A549 treated with CORT108297 at 1 μM for 4 hours (cell line): ENCODE measurements at places on chromosomes 3 and 15. TPM values are rescaled to one million over a fixed set of nuclear protein-coding genes. Genes with fewer than 3 reads are reported as not detected.

Gene CTXN2
- total RNA-seq = 0.02 to 0.05 TPM (median 0.03 TPM) in 4 of 5 replicates, not detected in the other

Gene OSTN
- not detected in 5 replicates for total RNA-seq

Gene TMEM207
- not detected in 5 replicates for total RNA-seq

Gene DGKG
- total RNA-seq = 7.7 to 12.5 TPM (median 8.6 TPM) in 5 replicates

Gene WDR72
- 5.5 to 7.6 TPM (median 7.1 TPM) in 5 replicates for total RNA-seq

Gene HRG
- not detected in 5 replicates for total RNA-seq

Gene FAM81A
- 12.1 to 14.6 TPM (median 12.8 TPM) in 5 replicates for total RNA-seq

Gene MFGE8
- 291 to 376 TPM (median 344 TPM) in 5 replicates for total RNA-seq

Gene ZSCAN29
- total RNA-seq = 8.5 to 11.0 TPM (median 9.8 TPM) in 5 replicates

Gene OSBPL10
- total RNA-seq = 13.0 to 21.0 TPM (median 17.5 TPM) in 5 replicates

Gene CCDC191
- 1.7 to 2.5 TPM (median 2.0 TPM) in 5 replicates for total RNA-seq

Gene MRPS11
- total RNA-seq = 105 to 130 TPM (median 121 TPM) in 5 replicates

Gene OR5K2
- not detected in 5 replicates for total RNA-seq

Gene TMC3
- not detected in 5 replicates for total RNA-seq

Gene GXYLT2
- 0.95 to 2.2 TPM (median 1.6 TPM) in 5 replicates for total RNA-seq

Gene SLC24A5
- total RNA-seq = not detected in 5 replicates

Gene CTXND1
- total RNA-seq = 0.01 to 0.02 TPM (median 0.01 TPM) in 3 of 5 replicates, not detected in the others

Gene ARPIN
- total RNA-seq = 10.3 to 13.7 TPM (median 12.1 TPM) in 5 replicates

Gene CCDC54
- total RNA-seq = not detected in 5 replicates

Gene SLC2A2
- total RNA-seq = not detected in 5 replicates

Gene RBMS3
- total RNA-seq = 0.43 to 0.86 TPM (median 0.60 TPM) in 5 replicates

Gene DLL4
- 0.57 to 0.75 TPM (median 0.65 TPM) in 5 replicates for total RNA-seq

Gene SCAANT1
- total RNA-seq = not detected in 5 replicates

Gene CFAP100
- total RNA-seq = not detected in 5 replicates

Gene NCKIPSD
- total RNA-seq = 6.9 to 11.7 TPM (median 9.9 TPM) in 5 replicates

Gene FAIM
- total RNA-seq = 18.2 to 28.8 TPM (median 19.1 TPM) in 5 replicates

Gene SLCO2A1
- total RNA-seq = 0.01 to 0.09 TPM (median 0.02 TPM) in 5 replicates

Gene CDHR4
- total RNA-seq = 0.12 to 0.65 TPM (median 0.43 TPM) in 5 replicates

Gene BFSP2
- not detected in 5 replicates for total RNA-seq

Gene SPESP1
- total RNA-seq = not detected in 5 replicates

Gene RPP25
- total RNA-seq = 18.6 to 29.7 TPM (median 27.3 TPM) in 5 replicates

Gene SRGAP3
- total RNA-seq = 0.47 to 1.2 TPM (median 0.61 TPM) in 5 replicates

Gene FEZF2
- total RNA-seq = not detected in 5 replicates

Gene PLCD1
- 2.3 to 4.5 TPM (median 3.9 TPM) in 5 replicates for total RNA-seq

Gene GOLGA6L7
- total RNA-seq = not detected in 5 replicates

Gene EPHB1
- 0.02 to 0.09 TPM (median 0.06 TPM) in 4 of 5 replicates, not detected in the other for total RNA-seq

Gene COLQ
- 0.13 to 0.68 TPM (median 0.44 TPM) in 5 replicates for total RNA-seq

Gene MYL3
- total RNA-seq = 0.12 to 0.25 TPM in 2 of 5 replicates, not detected in the others

Gene GRK7
- total RNA-seq = not detected in 5 replicates

Gene ATP11B
- total RNA-seq = 8.1 to 12.3 TPM (median 10.5 TPM) in 5 replicates

Gene CCDC33
- total RNA-seq = 4.0 to 8.0 TPM (median 7.2 TPM) in 5 replicates

Gene CLDN11
- total RNA-seq = 0.13 to 0.31 TPM (median 0.17 TPM) in 5 replicates

Gene ANKUB1
- total RNA-seq = 0.06 TPM in 1 of 5 replicates, not detected in the others

Gene MRAS
- total RNA-seq = 8.1 to 11.7 TPM (median 10.5 TPM) in 5 replicates

Gene GOLGA6B
- 0.05 TPM in 1 of 5 replicates, not detected in the others for total RNA-seq

Gene LRRC31
- 0.02 TPM in 1 of 5 replicates, not detected in the others for total RNA-seq

Gene ABI3BP
- 0.90 to 2.0 TPM (median 1.3 TPM) in 5 replicates for total RNA-seq

Gene KLHL6
- total RNA-seq = not detected in 5 replicates

Gene GADL1
- total RNA-seq = not detected in 5 replicates

Gene GHSR
- not detected in 5 replicates for total RNA-seq

Gene MST1
- 1.4 to 2.9 TPM (median 1.8 TPM) in 5 replicates for total RNA-seq

Gene ANKRD34C
- not detected in 5 replicates for total RNA-seq

Gene ANAPC13
- 43.6 to 58.3 TPM (median 47.0 TPM) in 5 replicates for total RNA-seq

Gene SERPINI1
- 2.1 to 3.3 TPM (median 2.5 TPM) in 5 replicates for total RNA-seq

Gene RNU5B-1
- total RNA-seq = not detected in 5 replicates

Gene RUVBL1
- total RNA-seq = 95.9 to 103 TPM (median 99.6 TPM) in 5 replicates

Gene STIMATE
- total RNA-seq = 5.8 to 9.2 TPM (median 7.7 TPM) in 5 replicates

Gene PAQR5
- total RNA-seq = 88.0 to 119 TPM (median 115 TPM) in 5 replicates
